ENCODE measurements at places on chromosomes 5 and 9. TPM values are rescaled to one million over a fixed set of nuclear protein-coding genes. Genes with fewer than 3 reads are reported as not detected.
A peak's percentile ranks its signal among the peaks of the same experiment; 100 is the strongest.

DNA sequence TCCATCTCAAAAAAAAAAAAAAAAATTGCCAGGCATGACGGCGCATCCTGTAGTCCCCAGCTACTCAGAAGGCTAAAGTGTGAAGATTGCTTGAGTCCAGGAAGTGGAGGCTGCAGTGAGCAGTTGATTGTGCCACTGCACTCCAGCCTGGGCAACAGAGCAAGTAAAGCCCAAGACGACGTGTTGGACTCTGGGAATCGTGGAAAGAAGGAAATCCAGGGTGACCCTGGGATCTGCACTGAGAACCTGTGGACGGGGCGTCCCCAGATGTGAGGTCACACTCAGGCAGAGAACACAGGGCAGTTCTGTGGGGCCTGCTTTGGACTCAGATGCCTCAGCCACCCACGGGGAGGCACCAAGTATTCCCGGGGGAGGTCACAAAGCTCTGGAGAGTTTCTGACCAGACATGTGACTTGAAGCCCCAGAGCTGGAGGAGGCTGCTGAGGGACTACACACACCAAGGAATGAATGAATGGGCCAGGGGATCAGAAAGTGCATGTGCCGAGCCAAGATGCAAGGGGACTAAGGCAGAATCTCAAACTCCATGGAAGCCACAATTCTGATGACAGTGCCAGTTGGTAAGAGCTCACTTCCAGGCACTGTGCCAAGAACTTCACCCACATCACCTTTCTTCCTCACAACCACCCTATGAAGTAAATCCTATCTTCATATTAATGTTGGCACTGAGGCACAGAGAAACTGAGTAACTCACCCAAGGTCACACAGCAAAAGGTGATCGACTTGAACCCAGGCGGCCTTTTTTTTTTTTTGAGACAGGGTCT is 12.9 kb downstream of the DYNC2I2 start:
- no peaks in the 10 kb centered on the region for H3K4me1 ChIP-seq
- H3K36me3 ChIP-seq, result 0 out of 2 replicates have a peak, but pooled peaks cover 3% of the 10 kb centered on the region
- H3K4me3 ChIP-seq, result no peak overlapping the region
- no peak overlapping the region for H3K27ac ChIP-seq

- 0 out of 2 replicates have a peak overlapping the region, but pooled peaks have one; percentile 16 for H3K27ac ChIP-seq
- peaks cover 8% of the 10 kb centered on the region for H3K4me1 ChIP-seq
- DNase-seq, result peak; percentile 86
Observed at GRCh38 chr9:113963017-113963620, 87.0 kb downstream of the ZNF618 start.

Gene BTNL3
- not detected for total RNA-seq

- no peak overlapping the region for H3K4me3 ChIP-seq
- no peak overlapping the region for H3K27ac ChIP-seq
- H3K36me3 ChIP-seq, result no peaks in the 10 kb centered on the region
- H3K27me3 ChIP-seq, result no peaks in the 10 kb centered on the region
- DNase-seq, result no peak
Observed at GRCh38 chr5:145110834-145111233, 724.3 kb downstream of the PRELID2 start.

DNA sequence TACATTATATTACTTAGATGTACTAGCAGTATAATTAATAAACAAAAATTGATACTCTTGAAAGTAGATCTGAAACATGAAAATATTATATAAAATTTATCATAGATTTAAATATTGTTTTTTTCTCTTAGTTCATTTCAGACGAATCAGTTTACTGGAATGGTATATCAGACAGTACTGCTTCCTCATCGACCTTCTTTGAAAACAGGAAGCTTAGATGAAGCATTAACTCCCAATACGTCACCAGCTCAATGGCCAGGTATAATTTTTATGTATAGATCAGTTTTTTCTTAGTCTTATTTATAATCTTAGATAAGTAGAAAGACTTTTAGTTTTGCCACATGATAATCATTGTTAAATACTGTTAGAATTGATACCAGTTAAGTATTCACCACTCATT is 106.3 kb downstream of the DMXL1 start:
- DNase-seq, result no peak
- no peaks in the 10 kb centered on the region for H3K27me3 ChIP-seq
- peaks cover 12% of the 10 kb centered on the region for H3K4me1 ChIP-seq
- no peak overlapping the region for H3K4me3 ChIP-seq

DNA sequence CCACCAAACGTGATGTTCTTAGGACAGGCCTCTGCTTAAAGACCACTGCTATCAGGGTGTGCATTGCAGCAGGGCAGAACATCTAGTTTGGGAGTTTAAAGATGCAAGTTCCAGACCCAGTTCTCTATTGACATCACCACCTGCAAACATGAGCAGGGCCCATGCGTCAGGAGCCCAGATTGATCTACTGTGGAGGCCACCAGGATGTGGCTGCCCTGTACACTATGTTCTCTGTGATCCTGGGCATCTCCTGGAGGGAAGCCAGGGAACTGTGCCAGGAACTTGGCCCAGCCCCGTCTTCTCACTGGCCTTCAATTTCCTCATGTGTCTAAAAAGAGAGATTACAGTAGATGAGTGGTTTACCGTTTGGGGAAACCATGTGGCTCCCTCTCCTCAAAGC is 87.1 kb downstream of the PDE6A start:
- H3K27ac ChIP-seq, result no peak overlapping the region
- no peak for DNase-seq
- H3K27me3 ChIP-seq, result no peaks in the 10 kb centered on the region
- no peaks in the 10 kb centered on the region for H3K36me3 ChIP-seq
- no peak overlapping the region for H3K4me3 ChIP-seq

DNA sequence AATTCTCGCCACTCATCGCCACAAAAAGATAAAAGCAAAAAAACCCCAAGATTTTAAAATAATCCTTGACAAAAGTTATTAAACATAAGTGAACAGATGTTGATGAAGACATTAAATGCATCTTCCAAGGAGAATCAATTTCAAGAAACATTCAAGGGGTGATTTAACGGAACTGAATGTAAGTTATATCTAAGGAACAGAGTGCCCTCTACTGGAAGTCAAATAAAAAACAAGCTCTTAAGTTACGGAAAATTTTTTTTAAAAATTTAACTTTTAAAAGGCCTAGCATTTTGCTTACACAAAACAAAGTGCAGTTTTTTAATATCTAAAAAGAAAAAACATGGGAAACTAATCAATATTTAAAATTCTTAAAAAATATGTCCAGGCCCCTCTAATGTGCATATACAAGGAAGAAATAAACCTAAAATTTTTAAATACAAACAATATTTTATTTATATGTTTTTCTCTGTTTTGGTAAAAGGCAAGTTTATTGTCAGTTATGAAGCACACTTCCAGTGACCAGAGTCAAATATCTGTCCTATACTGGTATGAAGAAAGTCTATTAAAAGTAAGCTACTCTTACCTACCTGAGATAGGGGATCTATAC is 28.0 kb downstream of the TEX10 start:
- DNase-seq, result peak; percentile 72
- H3K4me1 ChIP-seq, result no peaks in the 10 kb centered on the region
- H3K4me3 ChIP-seq, result no peak overlapping the region
- H3K36me3 ChIP-seq, result peaks cover 41% of the 10 kb centered on the region
- H3K27ac ChIP-seq, result no peak overlapping the region
- no peaks in the 10 kb centered on the region for H3K27me3 ChIP-seq

- DNase-seq, result no peak
- no peak overlapping the region for H3K27ac ChIP-seq
- H3K27me3 ChIP-seq, result no peaks in the 10 kb centered on the region
- no peaks in the 10 kb centered on the region for H3K4me1 ChIP-seq
- H3K36me3 ChIP-seq, result no peaks in the 10 kb centered on the region
- H3K4me3 ChIP-seq, result no peak overlapping the region
Observed at GRCh38 chr9:135385793-135386192, 93.8 kb upstream of the PPP1R26 start.

DNA sequence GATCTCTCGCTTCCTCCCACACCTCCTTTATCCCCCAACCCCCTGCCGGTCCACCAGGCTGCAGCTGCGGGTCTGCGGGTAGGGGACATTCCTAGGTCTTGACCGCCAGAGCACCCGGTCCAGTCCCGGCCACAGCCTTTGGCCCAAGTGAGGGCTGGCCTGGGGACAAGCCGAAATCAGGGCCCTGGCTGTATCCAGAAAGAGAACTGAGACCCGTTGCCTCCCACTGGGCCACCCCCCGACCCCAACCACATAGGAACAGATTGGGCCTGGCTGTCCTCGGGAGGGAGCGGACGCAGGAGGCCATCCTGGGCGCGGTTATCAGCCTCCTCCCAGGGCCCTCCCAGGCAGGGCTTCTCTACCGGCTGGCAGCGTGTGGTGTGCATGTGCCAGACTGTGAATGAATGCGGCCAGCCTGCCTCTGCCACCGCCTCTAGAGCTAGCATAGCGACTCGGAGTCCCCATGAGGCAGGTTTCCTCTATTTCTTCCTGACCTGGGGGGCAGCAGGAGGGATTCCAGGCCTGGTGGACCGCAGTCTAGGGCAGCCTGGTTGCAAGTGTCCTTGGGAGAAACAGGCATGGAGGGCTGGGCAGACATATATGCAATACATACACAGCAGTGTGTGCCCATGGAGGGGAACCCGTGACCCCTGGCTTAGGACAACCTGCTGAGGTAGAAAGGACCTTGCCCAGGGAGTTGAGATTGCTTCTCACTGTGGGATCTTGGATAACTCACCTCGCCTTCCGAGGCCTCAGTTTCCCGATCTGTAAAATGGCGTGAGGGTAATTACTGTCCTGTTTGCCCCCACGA is 1.2 kb downstream of the N4BP3 start:
- peaks cover 34% of the 10 kb centered on the region for H3K4me1 ChIP-seq
- peak; percentile 48 for DNase-seq
- H3K36me3 ChIP-seq, result no peaks in the 10 kb centered on the region
- H3K27me3 ChIP-seq, result no peaks in the 10 kb centered on the region

GRCh38 chr9:116223926-116224325 is 70.3 kb downstream of the PAPPA start:
- no peaks in the 10 kb centered on the region for H3K4me1 ChIP-seq
- H3K27me3 ChIP-seq, result no peaks in the 10 kb centered on the region
- no peak for DNase-seq
- no peak overlapping the region for H3K4me3 ChIP-seq
- H3K36me3 ChIP-seq, result no peaks in the 10 kb centered on the region

DNA sequence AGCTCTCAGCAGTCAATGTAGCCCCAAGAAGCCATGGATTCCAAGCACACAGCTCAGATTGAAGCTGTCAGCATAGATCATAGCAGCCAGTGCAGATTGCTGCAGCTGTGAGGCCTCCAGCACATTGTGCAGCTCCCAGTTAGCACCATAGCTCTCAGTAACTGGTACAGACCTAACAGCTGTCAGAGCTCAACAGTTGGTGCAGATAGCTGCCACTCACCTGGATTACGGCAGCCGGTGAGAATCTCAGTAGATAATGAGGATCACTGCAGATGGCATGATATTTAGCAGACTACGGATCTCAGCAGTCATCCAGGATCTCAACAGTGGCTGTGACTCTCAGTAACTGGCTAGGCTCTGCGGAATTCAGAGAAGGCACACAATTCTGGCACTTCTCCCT is 500.4 kb downstream of the TUSC1 start:
- no peaks in the 10 kb centered on the region for H3K36me3 ChIP-seq
- H3K4me3 ChIP-seq, result no peak overlapping the region
- no peaks in the 10 kb centered on the region for H3K4me1 ChIP-seq
- no peaks in the 10 kb centered on the region for H3K27me3 ChIP-seq

- DNase-seq, result no peak
- no peaks in the 10 kb centered on the region for H3K36me3 ChIP-seq
- no peak overlapping the region for H3K4me3 ChIP-seq
- no peaks in the 10 kb centered on the region for H3K27me3 ChIP-seq
- H3K4me1 ChIP-seq, result no peaks in the 10 kb centered on the region
- H3K27ac ChIP-seq, result no peak overlapping the region
Observed at GRCh38 chr9:16033921-16034691, 481.3 kb downstream of the CCDC171 start.

- H3K36me3 ChIP-seq, result no peaks in the 10 kb centered on the region
- no peaks in the 10 kb centered on the region for H3K27me3 ChIP-seq
- H3K27ac ChIP-seq, result no peak overlapping the region
Observed at GRCh38 chr9:125554726-125555125, 152.3 kb downstream of the MAPKAP1 start.

Gene CD72
- total RNA-seq, result 2.7 TPM

GRCh38 chr5:159032656-159033350 is 66.9 kb downstream of the EBF1 start:
- no peaks in the 10 kb centered on the region for H3K36me3 ChIP-seq
- no peak for DNase-seq
- no peak overlapping the region for H3K27ac ChIP-seq
- H3K4me1 ChIP-seq, result peaks cover 50% of the 10 kb centered on the region
- H3K27me3 ChIP-seq, result no peaks in the 10 kb centered on the region
- no peak overlapping the region for H3K4me3 ChIP-seq

GRCh38 chr9:129363216-129363873 is 185.3 kb upstream of the IER5L start:
- no peak overlapping the region for H3K4me3 ChIP-seq
- H3K27me3 ChIP-seq, result no peaks in the 10 kb centered on the region
- H3K4me1 ChIP-seq, result no peaks in the 10 kb centered on the region

Gene CCDC152
- 13.9 TPM for total RNA-seq

Gene DMRTA1
- total RNA-seq, result 6.9 TPM

Gene DRD1
- total RNA-seq, result not detected

DNA sequence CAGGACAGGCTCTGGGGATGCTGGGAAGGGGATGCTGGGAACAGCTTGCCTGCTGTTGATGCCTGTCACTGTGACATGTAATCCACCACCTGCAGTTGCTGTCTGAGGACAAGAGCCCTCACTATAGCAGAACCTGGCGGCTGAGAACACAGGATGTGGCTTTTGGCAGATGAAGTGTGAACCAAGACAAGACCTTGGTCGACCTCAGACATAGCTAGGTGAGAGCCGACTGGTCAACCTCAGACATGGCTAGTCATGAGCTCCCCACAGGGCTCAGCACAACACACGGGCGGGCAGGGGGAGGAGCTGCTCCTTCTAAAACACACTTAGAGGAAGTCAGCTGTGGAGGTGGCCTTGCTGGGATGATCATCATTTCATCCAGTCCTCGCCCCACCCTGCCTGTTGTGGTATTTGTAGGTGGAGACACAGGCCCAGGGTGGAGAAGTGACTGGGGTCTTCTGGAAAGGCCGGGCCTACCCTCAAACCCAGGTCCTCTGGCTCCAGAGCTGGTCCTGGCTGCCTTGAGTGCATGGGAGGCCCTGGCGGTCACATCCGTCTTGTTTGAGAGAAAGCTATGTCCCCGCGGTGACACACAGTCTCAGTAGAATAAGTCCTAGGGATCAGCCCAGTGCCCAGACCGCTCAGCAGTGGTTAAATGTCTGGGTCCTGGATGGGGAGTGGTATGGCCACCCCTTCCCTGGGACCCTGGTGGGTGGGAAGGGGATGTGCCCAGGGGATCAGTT is 6.1 kb downstream of the SUSD3 start:
- no peaks in the 10 kb centered on the region for H3K27me3 ChIP-seq
- no peak overlapping the region for H3K27ac ChIP-seq
- H3K4me1 ChIP-seq, result peaks cover 10% of the 10 kb centered on the region
- no peaks in the 10 kb centered on the region for H3K36me3 ChIP-seq
- H3K4me3 ChIP-seq, result no peak overlapping the region

DNA sequence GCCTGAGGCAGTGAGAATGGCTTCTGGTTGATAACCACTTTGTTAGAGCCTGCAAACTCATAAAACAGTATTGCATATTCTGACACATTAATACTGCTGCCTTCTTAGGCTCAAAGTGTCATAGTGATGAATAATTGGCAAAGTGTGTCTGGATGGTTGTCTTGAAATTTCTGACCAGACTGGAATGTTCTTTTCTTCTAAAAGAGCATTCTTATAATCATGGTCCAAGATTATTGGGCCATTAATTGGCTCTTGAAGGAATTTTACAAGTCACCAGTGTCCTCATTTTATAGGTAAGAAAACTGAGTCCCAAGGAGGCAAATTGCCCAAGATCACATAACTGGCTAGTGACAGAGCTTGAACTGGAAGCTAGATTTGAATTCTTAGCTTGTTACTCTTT is 111.7 kb downstream of the PCSK1 start:
- no peaks in the 10 kb centered on the region for H3K27me3 ChIP-seq
- no peaks in the 10 kb centered on the region for H3K4me1 ChIP-seq
- no peak for DNase-seq
- no peak overlapping the region for H3K4me3 ChIP-seq

All from GM23338 (cell line).